Psoas muscle (tissue), 8 donors: ENCODE measurements at places on chromosomes 3 and 15. TPM values are rescaled to one million over a fixed set of nuclear protein-coding genes. Genes with fewer than 3 reads are reported as not detected.

DNA sequence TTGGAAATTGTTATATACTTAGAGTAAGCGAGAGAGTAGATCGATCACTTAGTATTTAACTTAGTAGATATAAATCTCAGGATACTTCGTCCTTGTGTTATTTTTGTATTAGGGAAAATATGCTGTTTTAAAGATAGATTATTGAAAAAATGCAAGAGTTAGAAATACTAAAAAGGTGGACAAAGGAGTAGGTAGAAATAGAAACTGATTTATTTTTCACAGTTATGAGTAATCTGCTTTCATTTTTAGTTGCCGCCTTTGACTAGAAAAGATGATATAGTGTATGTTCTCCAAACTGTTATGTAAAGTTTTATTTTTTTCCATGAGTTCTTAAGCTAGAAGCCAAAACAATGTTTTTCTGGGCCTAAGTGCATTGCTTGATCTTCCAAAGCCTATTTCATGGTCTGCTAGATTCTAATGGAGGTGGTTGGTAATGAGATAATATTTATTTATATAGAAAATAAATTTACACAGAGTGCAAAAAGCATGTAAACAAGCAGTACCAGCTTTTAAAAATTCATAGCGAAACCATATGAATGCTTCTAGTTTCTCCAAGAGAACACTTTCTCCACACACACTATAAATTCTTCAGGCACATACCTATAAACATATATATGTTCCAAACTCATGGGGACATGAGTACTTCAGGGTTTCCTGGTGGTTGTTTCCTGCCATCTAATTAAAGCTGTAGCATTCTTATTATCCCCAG, 61.1 kb downstream of the DIPK2A start:
- no peaks in the 10 kb centered on the region for H3K27me3 ChIP-seq
- peaks cover 8% of the 10 kb centered on the region for H3K4me1 ChIP-seq
- no peak overlapping the region for H3K4me3 ChIP-seq
- H3K27ac ChIP-seq, result no peak overlapping the region

- peak overlapping the region; percentile 87 for H3K27ac ChIP-seq
- H3K36me3 ChIP-seq, result no peaks in the 10 kb centered on the region
- no peaks in the 10 kb centered on the region for H3K27me3 ChIP-seq
- H3K4me3 ChIP-seq, result no peak overlapping the region
Measured at GRCh38 chr15:67150023-67150860, 84.8 kb downstream of the SMAD3 start.

- H3K27me3 ChIP-seq, result no peaks in the 10 kb centered on the region
- no peaks in the 10 kb centered on the region for H3K36me3 ChIP-seq
- H3K4me1 ChIP-seq, result no peaks in the 10 kb centered on the region
- DNase-seq, result no peak
- no peak overlapping the region for H3K4me3 ChIP-seq
Measured at GRCh38 chr3:31482493-31483200, 50.1 kb upstream of the STT3B start.

GRCh38 chr15:45402955-45403877, 24.9 kb upstream of the GATM start:
- H3K36me3 ChIP-seq, result peaks cover 2% of the 10 kb centered on the region
- DNase-seq, result peak; percentile 71
- H3K27me3 ChIP-seq, result no peaks in the 10 kb centered on the region
- H3K4me1 ChIP-seq, result peaks cover 27% of the 10 kb centered on the region
- peak overlapping the region; percentile 94 for H3K27ac ChIP-seq

GRCh38 chr15:81785679-81786078, 260.1 kb downstream of the MEX3B start:
- no peaks in the 10 kb centered on the region for H3K36me3 ChIP-seq
- no peak for DNase-seq
- no peaks in the 10 kb centered on the region for H3K4me1 ChIP-seq
- no peaks in the 10 kb centered on the region for H3K27me3 ChIP-seq

DNA sequence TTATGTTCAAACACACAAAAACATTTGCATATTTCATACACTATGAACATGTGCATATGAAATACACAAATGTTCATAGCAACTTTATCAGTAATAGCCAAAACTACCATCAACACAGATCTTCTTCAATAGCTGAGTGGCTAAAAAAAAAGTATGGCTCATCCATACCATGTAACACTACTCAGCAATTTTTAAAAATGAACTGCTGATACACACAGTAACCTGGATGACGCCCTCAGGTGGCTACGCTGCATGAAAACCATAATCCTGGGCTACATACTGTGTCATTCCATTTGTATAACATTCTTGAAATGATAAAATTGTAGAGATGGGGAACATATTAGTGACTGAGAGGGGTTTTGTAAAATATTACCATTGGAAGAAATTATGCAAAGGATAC, 243.6 kb downstream of the MAGI1 start:
- no peaks in the 10 kb centered on the region for H3K4me1 ChIP-seq
- H3K36me3 ChIP-seq, result no peaks in the 10 kb centered on the region
- no peak overlapping the region for H3K27ac ChIP-seq
- DNase-seq, result no peak

- no peak overlapping the region for H3K27ac ChIP-seq
- H3K4me3 ChIP-seq, result no peak overlapping the region
- no peaks in the 10 kb centered on the region for H3K36me3 ChIP-seq
- H3K27me3 ChIP-seq, result no peaks in the 10 kb centered on the region
Measured at GRCh38 chr15:77023576-77024272, 28.8 kb downstream of the PSTPIP1 start.

- no peaks in the 10 kb centered on the region for H3K36me3 ChIP-seq
- no peaks in the 10 kb centered on the region for H3K27me3 ChIP-seq
- no peak overlapping the region for H3K27ac ChIP-seq
- H3K4me3 ChIP-seq, result no peak overlapping the region
- DNase-seq, result no peak
Measured at GRCh38 chr15:26438718-26439117, 334.1 kb downstream of the GABRB3 start.

- no peak overlapping the region for H3K27ac ChIP-seq
- peaks cover 5% of the 10 kb centered on the region for H3K4me1 ChIP-seq
- no peaks in the 10 kb centered on the region for H3K36me3 ChIP-seq
Measured at GRCh38 chr3:146139586-146140110, 21.3 kb downstream of the PLOD2 start.

- H3K4me3 ChIP-seq, result no peak overlapping the region
- DNase-seq, result no peak
- H3K36me3 ChIP-seq, result no peaks in the 10 kb centered on the region
- H3K4me1 ChIP-seq, result peaks cover 42% of the 10 kb centered on the region
- no peaks in the 10 kb centered on the region for H3K27me3 ChIP-seq
- H3K27ac ChIP-seq, result peak overlapping the region; percentile 62
Measured at GRCh38 chr15:101450403-101451265, 38.9 kb downstream of the PCSK6 start.

GRCh38 chr3:124758851-124759635, 28.8 kb downstream of the UMPS start:
- H3K4me1 ChIP-seq, result peaks cover 8% of the 10 kb centered on the region
- DNase-seq, result no peak
- H3K27ac ChIP-seq, result no peak overlapping the region
- no peaks in the 10 kb centered on the region for H3K27me3 ChIP-seq

GRCh38 chr15:40471105-40471807, 472 bp downstream of the CHST14 start:
- H3K36me3 ChIP-seq, result peaks cover 8% of the 10 kb centered on the region
- peak overlapping the region; percentile 78 for H3K27ac ChIP-seq
- no peaks in the 10 kb centered on the region for H3K27me3 ChIP-seq
- H3K4me1 ChIP-seq, result peaks cover 5% of the 10 kb centered on the region
- H3K4me3 ChIP-seq, result peak overlapping the region; percentile 72
- DNase-seq, result peak; percentile 42

- H3K4me1 ChIP-seq, result peaks cover 35% of the 10 kb centered on the region
- no peak for DNase-seq
- no peaks in the 10 kb centered on the region for H3K36me3 ChIP-seq
- peak overlapping the region; percentile 56 for H3K27ac ChIP-seq
- H3K27me3 ChIP-seq, result no peaks in the 10 kb centered on the region
- H3K4me3 ChIP-seq, result no peak overlapping the region
Measured at GRCh38 chr15:75672646-75673425, 25.1 kb downstream of the SNX33 start.

DNA sequence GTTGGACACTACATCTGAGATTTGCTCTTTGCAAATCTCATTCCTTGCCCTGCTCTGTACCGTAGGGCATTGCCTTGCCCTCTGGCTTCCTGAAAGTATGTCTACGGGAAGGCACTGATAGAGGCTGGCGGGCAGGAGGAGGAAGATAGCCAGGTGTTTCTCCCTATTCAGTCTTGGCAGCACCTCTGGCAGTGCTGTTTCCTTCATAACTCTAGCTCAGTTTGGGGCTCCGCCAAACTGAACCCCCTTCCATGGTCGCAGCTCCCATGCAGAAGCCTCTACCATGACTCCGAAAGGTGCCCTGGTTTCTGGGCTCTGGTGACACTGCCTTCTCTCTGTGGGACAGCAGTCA, 122.3 kb upstream of the PRR20G start:
- no peak overlapping the region for H3K4me3 ChIP-seq
- DNase-seq, result no peak
- H3K36me3 ChIP-seq, result no peaks in the 10 kb centered on the region
- no peak overlapping the region for H3K27ac ChIP-seq

DNA sequence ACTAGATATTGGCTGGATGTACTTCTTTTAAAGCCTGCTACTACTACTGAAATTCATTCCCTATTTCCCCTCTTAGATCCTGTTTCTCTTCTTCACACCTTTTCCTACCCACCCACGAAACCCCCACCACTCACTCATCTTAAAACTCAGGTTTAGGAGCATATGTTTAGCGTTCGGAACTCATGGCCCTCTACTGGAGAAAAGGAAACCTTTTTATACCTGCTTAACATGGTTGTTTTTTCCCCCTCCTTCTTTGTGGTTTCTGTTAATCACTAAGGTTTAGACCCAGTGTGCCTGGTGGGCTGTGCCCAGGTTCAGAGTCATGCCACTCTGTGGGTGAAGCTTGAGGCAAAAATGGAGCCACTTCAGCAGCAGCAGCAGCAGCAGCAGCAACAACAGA, 2.6 kb downstream of the ARID3B start:
- no peak for DNase-seq
- no peak overlapping the region for H3K27ac ChIP-seq
- no peak overlapping the region for H3K4me3 ChIP-seq
- no peaks in the 10 kb centered on the region for H3K27me3 ChIP-seq
- no peaks in the 10 kb centered on the region for H3K36me3 ChIP-seq

- H3K4me3 ChIP-seq, result no peak overlapping the region
- H3K36me3 ChIP-seq, result no peaks in the 10 kb centered on the region
- H3K4me1 ChIP-seq, result no peaks in the 10 kb centered on the region
- no peak overlapping the region for H3K27ac ChIP-seq
- no peak for DNase-seq
- H3K27me3 ChIP-seq, result no peaks in the 10 kb centered on the region
Measured at GRCh38 chr3:62238003-62238402, 135.3 kb downstream of the FEZF2 start.

- DNase-seq, result peak; percentile 77
- peak overlapping the region; percentile 100 for H3K27ac ChIP-seq
- H3K4me1 ChIP-seq, result peaks cover 13% of the 10 kb centered on the region
Measured at GRCh38 chr3:187743195-187744141, 1.8 kb downstream of the BCL6 start.

DLEC1 gene
- total RNA-seq, result not detected

GOLGA6B gene
- total RNA-seq, result not detected

MUC20 gene
- total RNA-seq, result 1.5 TPM

RPP14 gene
- 35.0 TPM for total RNA-seq

SLC24A1 gene
- total RNA-seq, result 2.2 TPM

REC114 gene
- total RNA-seq, result not detected

CCDC9B gene
- total RNA-seq, result 139 TPM

SORD gene
- total RNA-seq, result 6.2 TPM

TMEM212 gene
- total RNA-seq, result not detected

ISL2 gene
- total RNA-seq, result not detected

SCG5 gene
- not detected for total RNA-seq

ADAMTS9 gene
- total RNA-seq, result 17.3 TPM

MST1R gene
- total RNA-seq, result 0.39 TPM

SLC28A1 gene
- 0.49 TPM for total RNA-seq

ALDH1A2 gene
- total RNA-seq, result 2.5 TPM

CCDC54 gene
- not detected for total RNA-seq
